ENCODE measurements at places on chromosomes 11 and 22. TPM values are rescaled to one million over a fixed set of nuclear protein-coding genes. Genes with fewer than 3 reads are reported as not detected.

The MS4A6E gene
- not detected for total RNA-seq

The GGTLC3 gene
- not detected for total RNA-seq

The SLCO2B1 gene
- total RNA-seq: not detected

The NXPE1 gene
- not detected for total RNA-seq

The PANX2 gene
- 1.8 TPM for total RNA-seq

The FAM227A gene
- total RNA-seq: 0.40 TPM

The GRK2 gene
- 366 TPM for total RNA-seq

The PAX6 gene
- total RNA-seq: not detected

Measured in activated CD8-positive, alpha-beta memory T cell treated with anti-CD3 and anti-CD28 coated beads, Interleukin-2, amount 10 ng/mL, durations not matched to agents 7 days and 5 days (primary cell).